ENCODE measurements at places on chromosomes 13 and 19.

GRCh38 chr13:108003626-108004025 lies 211.7 kb downstream of the LIG4 start:
- DNase-seq = no peak

- DNase-seq = no peak
These were observed 21.3 kb upstream of the MTRF1 start for GRCh38 chr13:41284512-41285288.

- DNase-seq = no peak
These were observed 2521.1 kb downstream of the PCDH9 start for GRCh38 chr13:64709079-64709478.

- no peak for DNase-seq
These were observed 470.0 kb downstream of the TSHZ3 start for GRCh38 chr19:30879225-30879624.

DNA sequence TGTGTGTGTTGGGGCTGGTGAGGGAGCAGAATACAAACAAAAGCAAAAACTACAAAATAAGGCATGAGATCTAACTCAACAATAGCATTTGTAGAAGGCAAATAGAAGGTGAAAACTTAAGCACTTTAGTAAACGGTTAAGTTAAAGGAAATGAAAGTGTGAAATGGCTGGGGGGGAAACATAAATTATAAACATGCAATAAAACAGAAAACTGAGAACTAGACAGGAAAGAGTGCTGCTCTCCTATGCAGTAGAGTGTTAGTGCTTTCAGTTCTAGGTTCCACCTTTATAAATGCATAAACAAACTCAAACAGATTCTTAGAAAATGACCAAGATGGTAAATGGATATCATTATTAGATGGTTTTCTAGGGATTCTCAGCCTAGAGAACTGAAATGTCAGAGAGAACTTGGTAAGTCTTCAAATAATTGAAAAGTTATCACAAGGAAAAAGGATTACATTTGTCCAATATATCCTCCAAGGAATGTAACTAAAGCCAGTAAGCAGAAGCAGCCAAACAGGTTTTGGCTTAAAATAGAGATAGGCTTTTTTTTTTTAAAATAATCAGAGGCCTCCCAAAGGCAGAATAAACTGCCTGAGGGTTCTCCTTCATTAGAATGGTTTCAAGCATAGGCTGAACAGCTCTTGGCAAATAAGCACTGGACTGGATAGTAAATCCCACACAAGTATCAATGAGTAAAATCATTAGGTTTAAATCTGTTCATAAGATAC lies 23.3 kb downstream of the RBM26 start:
- DNase-seq = no peak

- DNase-seq = no peak
These were observed 18.8 kb downstream of the HIPK4 start for GRCh38 chr19:40370997-40371801.

DNA sequence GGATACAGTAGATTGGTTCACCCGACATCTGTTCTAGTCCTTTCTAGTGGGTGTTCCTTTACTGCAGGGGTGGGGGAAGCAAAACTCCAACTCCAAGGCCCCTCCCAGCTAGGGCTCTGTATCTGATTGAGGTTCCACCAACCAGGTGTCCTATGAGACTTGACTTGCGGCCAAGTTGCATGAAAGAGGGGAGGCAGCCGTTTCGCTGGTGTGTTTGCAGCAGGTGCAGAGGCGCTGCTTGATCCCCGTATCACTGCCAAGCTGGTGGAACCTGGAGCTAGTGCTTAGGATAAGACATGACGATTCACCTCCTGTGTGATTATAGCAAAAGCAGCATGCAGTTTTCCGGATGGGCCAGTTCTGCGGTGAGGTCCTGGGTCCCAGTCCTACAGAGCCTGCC lies 338.2 kb downstream of the UQCRFS1 start:
- DNase-seq = no peak

GRCh38 chr13:68190818-68191217 lies 960.7 kb upstream of the PCDH9 start:
- DNase-seq = no peak

GRCh38 chr13:42751693-42752092 lies 29.7 kb upstream of the FAM216B start:
- DNase-seq = no peak

GRCh38 chr19:49081273-49081672 lies 4.0 kb upstream of the SNRNP70 start:
- DNase-seq = no peak

- DNase-seq = no peak
These were observed 697.8 kb downstream of the DACH1 start for GRCh38 chr13:71169180-71169579.
